Breast epithelium (tissue), 4 donors: ENCODE measurements at places on chromosomes 2 and 18. TPM values are rescaled to one million over a fixed set of nuclear protein-coding genes. Genes with fewer than 3 reads are reported as not detected.
A peak's percentile ranks its signal among the peaks of the same experiment; 100 is the strongest.

The ZNF521 gene
- total RNA-seq: 30.2 TPM

The REG3G gene
- total RNA-seq: not detected

The DSG1 gene
- 22.2 TPM for total RNA-seq

The NXPH2 gene
- not detected for total RNA-seq

DNA sequence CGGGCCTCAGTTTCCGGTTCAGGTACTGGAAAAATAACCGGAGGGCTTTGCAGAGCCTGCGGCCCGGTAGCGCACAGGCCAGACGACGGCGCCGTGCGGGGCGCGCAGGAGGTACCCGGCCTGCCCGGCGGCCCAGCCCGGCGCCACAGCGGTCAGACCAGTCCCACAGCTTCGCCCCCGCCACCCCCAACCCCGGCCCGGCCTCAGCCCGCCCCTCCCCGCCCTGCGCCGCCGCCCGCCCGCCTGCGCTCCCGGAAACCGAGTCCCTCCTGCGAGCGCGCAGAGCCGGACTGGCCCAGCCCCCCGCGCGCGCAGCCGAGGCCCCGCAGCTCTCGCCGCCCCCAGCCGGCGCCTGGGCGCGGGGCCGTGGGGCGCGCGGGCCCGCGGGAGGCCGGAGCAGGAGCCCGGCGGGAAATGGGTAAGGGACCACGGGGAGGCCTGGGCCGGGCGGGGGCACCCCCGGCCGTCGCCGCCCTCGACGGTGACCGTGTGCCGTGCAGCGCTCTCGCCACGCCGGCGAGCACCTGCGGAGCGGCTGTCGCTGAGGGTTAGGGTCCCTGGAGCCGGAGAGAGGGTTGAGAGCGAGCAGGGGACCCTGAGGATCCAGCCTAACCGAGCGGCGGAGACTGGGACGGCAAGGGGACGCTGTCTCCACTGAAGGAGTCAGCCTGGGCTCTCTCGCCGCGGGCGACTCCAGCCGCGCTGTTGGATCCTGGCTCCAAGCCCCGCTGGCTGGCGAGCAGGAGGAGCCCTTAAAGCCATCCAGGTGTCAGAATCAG lies 16.5 kb upstream of the PSD4 start:
- no peaks in the 10 kb centered on the region for H3K36me3 ChIP-seq
- DNase-seq: peak; percentile 81
- H3K27ac ChIP-seq: peak overlapping the region; percentile 93

DNA sequence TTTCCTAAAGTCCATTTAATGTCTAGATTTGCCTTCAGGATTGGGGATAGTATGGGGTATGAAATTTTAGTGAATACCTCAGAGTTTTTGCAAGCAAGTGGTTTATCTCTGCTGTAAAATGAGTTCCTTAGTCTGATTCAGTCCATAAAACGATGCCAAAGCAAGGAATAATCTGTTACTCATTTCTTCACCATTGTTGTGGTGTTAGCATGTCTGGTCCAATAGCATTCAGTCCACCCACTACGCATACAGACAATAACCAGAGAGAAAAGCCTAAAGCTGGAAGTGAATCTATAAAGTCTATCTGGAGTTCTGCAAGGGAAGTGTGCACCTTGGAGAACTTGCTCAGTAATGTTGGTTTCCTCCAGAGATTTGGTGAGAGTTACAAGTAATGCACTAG lies 12.9 kb upstream of the DPP4 start:
- no peaks in the 10 kb centered on the region for H3K36me3 ChIP-seq
- no peaks in the 10 kb centered on the region for H3K4me1 ChIP-seq
- no peak overlapping the region for H3K27ac ChIP-seq
- no peak for DNase-seq
- no peaks in the 10 kb centered on the region for H3K27me3 ChIP-seq

DNA sequence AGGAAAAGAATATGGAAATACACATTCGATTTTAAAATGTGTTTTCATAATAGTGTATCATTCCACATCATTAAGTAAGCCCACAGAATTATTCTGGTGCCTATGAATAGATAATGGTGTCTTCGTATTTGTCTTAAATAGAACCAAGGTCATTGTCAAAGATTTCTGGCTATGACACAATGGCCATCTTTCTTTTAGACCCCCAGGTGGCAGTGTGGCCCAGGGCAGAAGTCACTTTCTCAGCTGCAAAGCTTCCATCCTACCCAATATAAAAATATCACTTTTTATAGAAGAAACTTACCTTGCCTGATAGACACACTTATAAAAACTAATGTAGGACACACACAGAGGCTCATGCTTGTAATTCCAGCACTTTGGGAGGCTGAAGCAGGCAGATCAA lies 57.5 kb downstream of the ZRANB3 start:
- no peaks in the 10 kb centered on the region for H3K36me3 ChIP-seq
- H3K27me3 ChIP-seq: no peaks in the 10 kb centered on the region
- H3K27ac ChIP-seq: no peak overlapping the region

- peaks cover 6% of the 10 kb centered on the region for H3K4me1 ChIP-seq
- H3K27ac ChIP-seq: no peak overlapping the region
- no peak for DNase-seq
- no peak overlapping the region for H3K4me3 ChIP-seq
Measured at GRCh38 chr2:241618296-241618805, 18.6 kb downstream of the THAP4 start.

- peaks cover 3% of the 10 kb centered on the region for H3K36me3 ChIP-seq
- no peaks in the 10 kb centered on the region for H3K27me3 ChIP-seq
- no peak overlapping the region for H3K4me3 ChIP-seq
- no peak for DNase-seq
- H3K4me1 ChIP-seq: no peaks in the 10 kb centered on the region
- H3K27ac ChIP-seq: peak overlapping the region; percentile 27
Measured at GRCh38 chr2:207933396-207934065, 91.8 kb downstream of the PLEKHM3 start.

DNA sequence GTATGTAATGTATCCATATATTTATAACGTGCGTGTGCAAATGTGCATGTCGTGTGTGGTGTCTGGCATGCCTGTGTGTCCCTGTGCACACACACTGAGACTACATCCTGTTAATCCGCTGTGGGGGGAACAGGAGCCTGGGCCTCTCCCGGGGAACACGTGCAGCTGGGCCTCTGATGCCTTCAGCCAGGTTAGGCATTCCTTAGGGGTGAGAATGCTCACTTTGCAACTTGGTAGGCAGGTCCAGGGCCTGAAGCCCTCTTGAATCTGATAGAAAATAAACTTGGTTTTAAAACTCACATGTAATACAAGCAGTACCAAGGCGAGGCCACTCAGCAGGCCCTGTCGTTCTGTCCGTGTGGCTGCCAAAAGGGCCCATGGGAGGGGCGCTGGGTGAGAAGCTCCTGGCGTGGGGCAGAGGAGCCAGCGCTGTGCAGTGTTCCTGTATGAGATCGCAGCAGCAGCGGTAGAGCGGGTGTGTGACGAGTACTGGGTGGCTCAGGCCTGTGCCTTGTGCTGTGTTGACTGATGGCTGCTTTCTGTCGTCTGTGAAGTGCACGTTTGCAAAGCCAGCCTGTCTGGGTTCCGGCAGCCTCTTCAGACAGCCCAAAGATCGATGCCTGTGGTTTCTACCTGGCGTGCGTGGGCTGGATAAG lies 16.2 kb downstream of the SALL3 start:
- H3K27ac ChIP-seq: no peak overlapping the region
- H3K4me1 ChIP-seq: no peaks in the 10 kb centered on the region
- DNase-seq: no peak
